CD4-positive, alpha-beta memory T cell (primary cell): ENCODE measurements at places on chromosomes 7 and 10.

DNA sequence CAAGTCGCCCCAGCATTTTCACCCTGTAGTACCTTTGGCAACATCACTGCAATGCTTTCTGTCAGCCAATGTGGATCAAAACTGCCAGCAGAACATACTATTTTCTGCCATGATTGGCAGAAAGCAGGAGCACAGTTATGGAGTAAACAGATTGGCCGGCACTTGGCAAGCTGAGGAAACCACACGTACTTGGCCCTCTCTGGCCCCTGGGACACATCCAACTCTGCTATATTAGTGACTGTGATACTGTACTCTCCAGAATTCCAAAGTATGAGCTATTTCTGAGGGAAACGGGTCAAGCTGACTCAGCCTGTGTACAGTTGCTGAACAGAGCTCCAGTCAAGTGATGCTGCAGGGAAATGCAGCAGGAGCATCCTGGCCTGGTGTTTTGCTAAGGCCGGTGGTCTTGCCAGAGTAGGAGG is 39.8 kb upstream of the LANCL2 start:
- no peak for DNase-seq

DNA sequence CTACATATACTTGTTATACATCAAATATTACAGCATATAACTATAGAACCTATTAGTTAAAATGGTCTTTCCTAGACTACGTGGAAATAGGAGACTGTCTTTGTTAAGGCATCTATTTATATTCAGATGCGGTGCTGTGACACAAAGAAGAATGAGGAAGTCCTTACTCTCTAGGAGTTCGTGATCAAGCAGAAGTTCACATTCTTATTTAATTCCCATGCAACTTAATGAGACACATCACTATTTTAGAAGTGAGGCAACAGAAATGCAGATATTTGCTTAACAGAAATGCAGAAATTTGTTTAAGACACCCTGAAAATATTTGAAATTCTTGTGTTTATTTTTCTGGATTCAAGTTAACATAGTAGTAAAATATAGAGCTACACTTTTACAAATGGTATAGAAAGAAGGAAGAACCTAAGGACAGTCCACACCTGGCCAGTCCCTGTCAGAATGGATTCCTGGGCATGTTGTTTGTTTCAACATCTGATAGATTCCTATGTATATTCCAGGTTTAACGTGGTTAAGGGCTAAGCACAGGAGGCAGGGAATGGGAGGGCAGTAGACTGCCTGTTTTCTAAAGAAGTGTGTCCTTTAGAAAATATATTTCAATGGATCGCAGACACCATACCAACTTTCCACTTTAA is 70.6 kb upstream of the NXPH1 start:
- no peak for DNase-seq

GRCh38 chr7:152121432-152121831 is 96.0 kb downstream of the GALNT11 start:
- no peak for DNase-seq

- no peak for DNase-seq
Measured at GRCh38 chr10:104690959-104691358, 49.9 kb downstream of the SORCS3 start.

GRCh38 chr10:43844221-43844620 is 195.5 kb upstream of the ZNF32 start:
- no peak for DNase-seq

DNA sequence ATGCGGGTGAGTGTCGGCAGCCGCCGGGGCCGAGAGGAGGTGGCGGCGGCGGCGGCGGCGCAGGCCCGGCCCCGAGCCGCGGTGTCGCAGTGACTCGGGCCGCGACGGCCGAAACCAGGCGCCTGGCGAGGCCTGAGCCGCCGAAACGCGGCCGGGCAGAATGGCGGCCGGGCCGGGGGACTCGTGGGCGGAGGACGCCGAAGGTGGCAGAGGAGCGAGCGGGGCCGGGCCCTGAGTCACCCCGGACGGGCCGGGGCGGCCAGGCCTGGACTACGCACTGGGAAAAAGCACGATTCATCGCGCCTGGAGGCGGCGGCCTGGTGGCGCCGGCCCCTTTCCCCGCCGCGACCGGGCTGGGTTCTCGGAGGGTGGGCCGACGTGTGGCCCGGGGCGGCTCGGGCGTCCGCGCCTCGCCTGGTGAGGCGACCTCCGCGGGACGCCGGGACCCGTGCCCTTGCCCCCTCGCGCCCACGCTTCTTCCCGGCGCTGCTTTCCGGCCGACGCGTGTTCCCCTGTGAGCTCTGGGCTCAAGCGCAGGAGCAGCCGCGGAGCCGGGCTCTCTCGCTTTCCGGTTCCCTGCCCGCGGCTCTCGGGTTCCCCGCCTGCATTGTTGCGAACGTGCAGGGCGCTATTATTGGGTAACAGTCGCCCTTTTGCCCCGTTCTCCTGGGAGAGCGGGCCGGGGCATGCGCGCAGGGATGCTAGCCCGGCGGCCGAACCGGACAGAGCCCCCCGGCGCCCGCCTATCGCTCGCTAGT is 500 bp downstream of the CUL1 start:
- DNase-seq: peak; percentile 47

GRCh38 chr7:50657341-50657873 is 92.2 kb upstream of the DDC start:
- DNase-seq: no peak

- no peak for DNase-seq
Measured at GRCh38 chr10:13971601-13972475, 358.9 kb downstream of the FRMD4A start.

- DNase-seq: no peak
Measured at GRCh38 chr7:93558705-93559614, 15.6 kb downstream of the CALCR start.

DNA sequence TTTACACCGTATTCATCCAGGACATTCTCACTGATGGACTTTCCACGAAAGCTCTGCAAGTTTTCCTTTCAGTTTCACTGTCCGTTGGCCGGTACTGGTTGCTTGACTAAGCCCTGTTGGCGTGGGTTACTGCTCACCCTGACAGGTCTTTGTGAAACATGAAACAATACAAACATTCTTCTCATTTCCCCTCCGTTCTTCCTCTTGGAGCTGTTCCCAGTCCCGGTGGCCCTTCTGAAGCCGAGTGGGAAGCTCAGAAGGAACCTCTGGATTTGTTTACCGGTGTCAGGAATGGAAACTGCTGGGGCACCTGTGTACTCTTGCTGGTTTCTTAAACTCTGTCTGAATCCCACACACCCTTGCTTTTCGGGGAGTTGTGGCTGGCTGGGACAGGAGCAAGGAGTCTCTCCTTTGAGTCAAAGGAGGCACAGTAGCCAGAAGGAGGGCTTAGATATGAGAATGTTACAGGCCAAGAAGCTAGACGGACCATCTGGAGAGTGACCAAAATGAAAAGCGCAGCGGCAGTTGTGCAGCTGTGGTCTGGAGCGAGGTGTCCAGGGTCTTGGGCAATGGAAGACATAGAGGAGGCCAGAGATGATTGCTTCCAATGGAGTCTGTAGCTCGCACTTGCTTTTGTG is 45.7 kb downstream of the LYZL2 start:
- DNase-seq: no peak

DNA sequence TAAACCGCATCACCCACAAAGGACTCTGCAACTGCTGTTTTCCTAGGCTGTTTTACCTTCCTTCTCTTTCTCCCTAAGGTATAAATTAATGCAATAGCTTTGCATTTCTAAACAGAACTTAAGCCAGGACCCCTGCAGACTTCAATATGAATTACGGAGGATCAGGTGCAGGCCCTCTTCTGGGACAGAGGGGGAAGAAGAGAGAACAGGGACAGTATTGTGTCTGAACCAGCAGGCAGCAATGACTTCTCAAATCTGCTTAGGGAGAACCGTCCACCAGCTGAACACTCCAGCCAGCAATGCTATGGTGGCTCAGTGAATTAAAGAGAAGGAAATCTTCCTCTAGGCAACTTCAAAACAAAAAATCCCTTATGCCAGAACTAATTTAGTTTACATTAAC is 35.7 kb downstream of the POLR3A start:
- DNase-seq: no peak

DNA sequence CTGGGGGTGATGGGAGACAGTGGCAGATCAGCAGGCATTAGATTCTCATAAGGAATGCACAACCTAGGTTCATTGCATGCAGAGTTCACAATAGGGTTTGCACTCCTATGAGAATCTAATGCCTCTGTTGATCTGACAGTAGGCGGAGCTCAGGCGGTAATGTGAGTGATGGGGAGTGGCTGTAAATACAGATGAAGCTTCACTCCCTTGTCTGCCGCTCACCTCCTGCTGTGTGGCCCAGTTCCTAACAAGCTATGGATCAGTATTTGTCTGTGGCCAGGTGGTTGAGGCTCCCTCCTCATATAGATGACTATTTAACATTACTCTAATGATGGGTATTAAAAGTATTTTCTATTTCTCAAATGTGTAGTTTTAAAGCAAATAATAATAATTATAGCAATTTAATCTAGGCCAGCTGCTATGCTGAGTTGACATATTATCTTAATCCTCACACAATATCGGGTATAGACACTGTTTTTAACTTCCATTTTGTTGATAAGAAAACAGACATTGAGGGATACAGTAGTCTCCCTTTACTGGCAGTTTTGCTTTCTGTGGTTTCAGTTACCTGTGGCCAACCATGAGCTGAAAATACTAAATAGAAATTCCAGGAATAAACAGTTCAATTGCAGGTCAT is 39.9 kb downstream of the KIF20B start:
- no peak for DNase-seq

DNA sequence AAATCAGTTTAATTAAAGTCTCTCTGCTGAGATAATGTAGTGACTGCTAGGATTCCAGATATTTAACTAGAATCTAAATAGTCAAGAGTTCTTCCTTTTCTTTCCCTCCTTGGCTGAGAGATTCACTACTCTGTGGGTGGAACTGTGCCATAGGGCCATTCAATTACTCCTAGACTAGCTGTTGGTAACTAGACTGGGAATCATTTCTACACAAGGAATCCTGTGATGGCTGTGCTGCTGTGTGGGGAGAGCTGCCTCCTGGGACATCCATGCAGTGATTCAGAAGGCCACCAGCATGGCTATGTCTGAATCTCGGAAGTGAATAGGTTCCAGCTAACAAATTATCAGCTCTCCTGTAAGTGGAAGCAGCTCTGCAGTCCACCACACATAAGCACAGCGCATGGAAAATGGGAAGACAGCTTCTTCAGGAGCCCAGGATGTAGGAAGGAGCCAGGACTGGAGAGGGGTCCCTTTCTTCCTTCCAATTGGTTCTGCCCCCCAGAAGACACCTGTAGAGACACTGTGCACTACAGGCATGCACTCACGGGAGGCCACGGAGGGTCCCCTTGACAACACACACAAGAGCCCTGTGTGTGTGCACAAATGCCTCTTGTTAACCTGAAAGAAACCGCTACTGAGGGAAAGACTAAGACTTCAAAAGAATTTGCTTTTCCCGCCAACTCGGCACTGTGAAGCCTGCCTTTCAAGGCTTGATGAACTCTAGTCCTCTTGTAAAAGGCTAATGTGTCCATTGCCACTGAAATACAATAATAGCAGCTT is 66.5 kb downstream of the SCRN1 start:
- no peak for DNase-seq

DNA sequence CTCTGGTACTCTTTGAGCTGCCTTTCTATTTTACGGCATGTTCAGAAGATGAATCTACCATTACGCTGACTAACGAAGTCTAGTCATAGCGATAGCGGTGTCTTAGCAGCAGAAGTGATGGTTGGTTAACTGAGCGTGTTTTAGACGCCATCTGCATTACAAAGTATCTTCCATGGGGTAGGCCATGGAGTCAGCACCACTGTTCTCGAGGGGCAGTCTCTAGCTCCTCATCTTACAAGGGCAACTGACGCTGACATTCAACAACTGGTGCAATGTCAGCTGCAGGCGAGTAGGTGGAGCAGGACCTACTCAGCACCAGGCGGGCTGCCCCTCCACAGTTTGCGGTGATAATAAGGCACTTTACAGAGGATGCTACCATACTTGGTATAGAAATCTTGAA is 88.7 kb downstream of the ADARB2 start:
- no peak for DNase-seq

- no peak for DNase-seq
Measured at GRCh38 chr7:103704701-103705100, 258.7 kb upstream of the SLC26A5 start.

- DNase-seq: no peak
Measured at GRCh38 chr10:5896208-5897052, 6.4 kb downstream of the FBH1 start.

GRCh38 chr10:1572519-1573333 is 164.6 kb downstream of the ADARB2 start:
- no peak for DNase-seq

GRCh38 chr10:59155556-59155955 is 20.9 kb upstream of the PHYHIPL start:
- no peak for DNase-seq

DNA sequence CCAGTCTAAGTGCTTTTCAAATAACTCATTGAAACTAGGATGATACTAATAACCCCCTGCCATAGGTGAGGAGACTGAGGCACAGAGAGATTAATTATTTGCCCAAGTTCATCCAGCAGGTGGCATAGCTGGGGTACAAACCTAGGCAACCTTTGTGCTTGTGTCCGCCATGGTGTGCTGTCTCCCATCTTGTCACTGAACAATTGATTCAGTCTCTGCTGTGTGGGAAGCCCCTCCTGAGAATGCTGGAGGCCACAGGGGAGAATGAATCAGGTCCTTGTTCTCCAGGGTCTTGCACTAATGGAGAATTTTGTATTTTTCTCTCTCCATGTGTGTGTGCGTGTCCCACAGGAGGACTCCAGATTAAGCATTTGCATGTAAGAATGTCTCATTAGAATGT is 15.8 kb upstream of the TMEM236 start:
- no peak for DNase-seq

DNA sequence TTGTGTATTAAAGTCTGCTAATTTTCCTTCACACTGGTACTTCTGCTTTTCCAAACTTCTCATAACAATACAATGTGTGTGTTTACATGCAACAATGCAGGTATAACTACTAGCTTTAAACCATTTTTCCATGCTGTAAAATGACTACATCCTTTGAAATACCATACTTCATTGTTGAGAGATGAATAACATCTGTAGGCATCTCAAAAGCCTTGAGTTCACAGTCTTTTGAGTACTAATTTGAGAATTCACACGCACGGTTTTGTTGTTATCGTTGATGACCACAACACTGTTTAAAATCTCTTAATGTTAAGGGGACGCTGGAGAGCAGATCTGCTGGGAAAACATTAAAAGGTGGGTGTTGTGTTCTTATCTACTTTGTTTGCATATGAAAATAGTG is 37.4 kb downstream of the SEMA3A start:
- no peak for DNase-seq

DNA sequence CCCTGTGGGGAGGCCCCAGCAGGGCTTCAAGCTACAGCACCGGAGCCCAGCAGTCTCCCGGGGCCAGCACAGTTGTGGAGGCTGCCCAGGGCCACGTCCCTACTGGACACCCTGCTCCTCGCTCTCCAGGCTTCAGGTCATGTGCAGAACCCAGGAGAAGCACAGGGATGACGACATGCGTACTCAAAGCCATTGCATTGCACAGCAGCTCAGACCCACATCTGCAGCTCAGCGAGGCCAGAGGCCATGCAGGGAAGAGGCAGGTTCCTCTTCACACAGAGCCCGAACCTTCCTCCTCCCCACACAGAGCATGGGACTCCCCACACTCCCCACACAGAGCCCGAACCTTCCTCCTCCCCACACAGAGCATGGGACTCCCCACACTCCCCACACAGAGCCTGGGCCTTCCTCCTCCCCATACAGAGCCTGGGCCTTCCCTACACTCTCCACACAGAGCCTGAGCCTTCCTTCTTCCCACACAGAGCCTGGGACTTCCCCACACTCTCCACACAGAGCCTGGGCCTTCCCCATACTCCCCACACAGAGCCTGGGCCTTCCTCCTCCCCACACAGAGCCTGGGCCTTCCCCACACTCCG is 12.3 kb downstream of the CFAP46 start:
- no peak for DNase-seq
